MG63 (cell line): ENCODE measurements at places on chromosomes 3 and 15. TPM values are rescaled to one million over a fixed set of nuclear protein-coding genes. Genes with fewer than 3 reads are reported as not detected.

Gene GOLGA6D
- total RNA-seq = not detected in 2 replicates

GRCh38 chr3:117885011-117885441, 1149.6 kb downstream of the IGSF11 start:
- no peak for DNase-seq

DNA sequence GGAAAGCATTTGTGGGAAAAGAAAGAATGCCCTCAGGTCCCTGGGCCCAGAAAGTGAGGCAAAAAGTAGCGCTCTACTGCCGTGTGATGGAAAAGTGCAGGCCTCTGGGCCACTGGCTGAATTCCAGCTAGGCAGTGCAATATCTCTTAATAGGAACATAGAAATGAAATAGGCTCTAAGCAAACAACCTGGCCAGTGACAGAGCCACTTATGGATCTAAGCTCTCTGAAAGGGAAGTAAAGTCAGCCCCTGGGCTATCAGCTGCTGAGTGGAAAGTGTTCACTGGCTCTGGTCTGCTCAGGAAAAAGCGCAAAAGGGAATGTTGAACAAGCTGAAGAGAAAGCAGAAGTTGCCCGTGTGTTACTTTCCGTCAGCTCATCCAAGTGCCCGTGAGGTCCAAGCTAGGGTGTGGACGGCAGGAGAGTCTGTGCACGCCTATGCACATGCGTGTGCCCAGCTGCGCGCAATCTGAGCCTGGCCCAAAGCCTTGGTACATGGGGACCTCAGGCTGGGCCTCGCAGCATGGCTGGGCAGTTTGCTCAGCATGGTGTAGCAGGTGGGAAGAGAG, 74.0 kb upstream of the RAD18 start:
- DNase-seq = no peak

GRCh38 chr3:176795891-176796290, 401.4 kb downstream of the TBL1XR1 start:
- DNase-seq = no peak

- peak; percentile 79 for DNase-seq
These were observed 37.3 kb upstream of the CDV3 start for GRCh38 chr3:133535971-133536881.
